GM23248 (cell line): ENCODE measurements at places on chromosomes 16 and 17. TPM values are rescaled to one million over a fixed set of nuclear protein-coding genes. Genes with fewer than 3 reads are reported as not detected.
A peak's percentile ranks its signal among the peaks of the same experiment; 100 is the strongest.

The KRT222 gene
- total RNA-seq, result not detected in 2 replicates

The LRRC37A gene
- total RNA-seq, result 2.3 and 3.4 TPM in 2 replicates

The SLC12A4 gene
- total RNA-seq, result 93.2 and 101 TPM in 2 replicates

The CLEC19A gene
- not detected in 2 replicates for total RNA-seq

The BICDL2 gene
- 0.11 TPM in 1 of 2 replicates, not detected in the other for total RNA-seq

The ASPA gene
- 0.63 TPM in 1 of 2 replicates, not detected in the other for total RNA-seq

The TPPP3 gene
- total RNA-seq, result not detected in 2 replicates

The KRTAP4-6 gene
- not detected in 2 replicates for total RNA-seq

The KCNH4 gene
- not detected in 2 replicates for total RNA-seq

The DBF4B gene
- total RNA-seq, result 3.8 and 6.5 TPM in 2 replicates

The HOXB3 gene
- 1.9 and 4.8 TPM in 2 replicates for total RNA-seq

The ZPBP2 gene
- not detected in 2 replicates for total RNA-seq

The CFDP1 gene
- total RNA-seq, result 30.4 and 36.9 TPM in 2 replicates

- peak; percentile 51 for DNase-seq
Observed at GRCh38 chr17:48626245-48627117, at the start of gene HOXB9. HOXB9 (minus strand) TSS chr17:48626358; CDS start chr17:48626269, 89 bp downstream.

- DNase-seq, result no peak
Observed at GRCh38 chr17:15303851-15304250, 37.5 kb downstream of the TEKT3 start.

DNA sequence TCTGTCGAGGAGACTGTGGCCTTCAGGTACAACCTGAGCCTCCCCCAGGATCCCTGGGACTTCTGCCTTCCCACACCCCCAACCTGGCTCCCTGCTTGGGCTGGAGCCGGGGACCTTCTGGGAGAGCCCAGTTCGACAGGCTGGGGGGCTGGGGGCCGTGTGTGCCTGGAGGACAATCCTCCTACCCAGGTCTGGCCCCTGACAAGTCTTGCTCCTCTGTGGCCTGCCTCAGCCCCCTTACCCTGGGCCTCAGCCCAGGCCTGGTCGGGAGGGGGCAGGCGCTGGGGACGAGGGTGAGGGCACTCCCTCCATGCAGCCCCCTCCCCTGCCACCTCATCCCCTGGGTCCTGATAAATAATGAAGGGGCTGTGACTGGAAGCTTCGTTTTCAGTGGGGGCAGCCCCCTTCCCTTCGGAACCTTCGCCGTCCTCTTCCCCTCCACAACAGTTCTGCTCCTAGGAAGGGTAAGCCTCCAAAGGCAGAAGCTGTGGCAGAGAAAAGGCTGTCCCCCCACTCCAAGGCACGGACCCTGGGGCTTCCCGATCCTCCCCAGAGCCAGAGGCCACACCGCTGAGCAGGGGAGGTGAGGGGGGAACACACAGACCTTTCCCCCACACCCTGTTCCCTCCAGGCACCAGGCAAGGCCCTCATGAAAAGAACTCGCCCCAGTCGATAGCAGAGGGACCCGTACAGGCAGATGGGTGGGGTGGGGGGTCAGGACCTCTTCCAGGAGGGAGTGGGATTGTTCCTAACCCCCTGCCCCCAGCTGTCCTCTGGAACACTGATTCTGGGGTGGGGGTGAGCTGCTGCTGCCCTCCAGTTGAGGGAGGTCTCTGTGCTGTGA is 5.0 kb upstream of the BAHCC1 start:
- no peak for DNase-seq

DNA sequence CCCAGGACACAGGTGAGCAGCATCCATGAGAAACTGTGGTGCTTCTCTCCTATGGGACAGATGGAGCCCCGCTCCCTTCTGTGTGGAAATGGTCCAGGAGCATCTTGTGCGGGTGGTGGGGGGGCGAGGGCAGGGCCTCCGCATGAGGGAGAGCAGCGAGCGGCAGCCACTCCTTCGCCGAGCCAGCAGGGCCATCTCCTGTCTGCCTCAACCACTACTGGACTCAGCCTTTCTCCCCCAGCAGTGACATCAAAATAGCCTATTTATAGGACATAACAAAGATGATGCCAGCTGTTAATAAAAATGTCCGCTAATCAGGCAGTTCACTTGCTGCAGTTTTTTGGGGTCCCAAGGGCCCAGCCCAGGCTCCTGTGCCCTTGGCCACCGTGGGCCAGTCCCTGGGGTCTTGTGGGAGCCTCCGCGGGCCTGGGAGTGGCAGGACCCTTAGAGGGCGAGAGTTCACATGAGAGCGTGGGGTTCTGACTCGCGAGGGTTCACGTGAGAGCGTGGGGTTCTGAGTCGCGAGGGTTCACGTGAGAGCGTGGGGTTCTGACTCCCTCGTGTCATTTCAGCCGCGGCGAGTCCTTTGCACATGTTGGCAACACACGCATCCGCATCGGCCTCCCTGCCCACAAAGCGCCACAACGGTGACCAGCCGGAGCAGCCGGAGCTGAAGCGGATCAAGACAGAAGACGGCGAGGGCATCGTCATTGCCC is 47.4 kb downstream of the WDR45B start:
- DNase-seq, result no peak

GRCh38 chr16:51166091-51166490 is 15.0 kb upstream of the SALL1 start:
- no peak for DNase-seq

DNA sequence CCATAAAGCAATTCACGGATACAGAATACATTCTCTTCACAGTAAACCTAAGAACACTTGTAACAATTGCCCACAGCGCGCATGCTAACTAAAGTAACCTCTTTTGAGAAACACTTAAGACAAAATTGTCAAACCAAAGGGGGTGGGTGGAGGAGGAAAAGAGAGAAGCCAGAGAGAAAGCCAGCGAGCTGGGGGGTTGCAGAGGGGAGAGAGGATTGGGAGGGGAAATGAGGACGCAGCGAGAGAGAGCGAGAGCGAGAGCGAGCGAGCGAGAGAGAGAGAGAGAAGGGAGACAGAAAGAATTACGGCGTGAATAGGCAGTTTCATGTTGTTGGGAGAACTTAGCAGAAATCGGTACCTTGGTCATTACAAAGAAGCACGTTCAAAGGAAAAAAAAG is 1.6 kb upstream of the HOXB7 start:
- DNase-seq, result peak; percentile 36

DNA sequence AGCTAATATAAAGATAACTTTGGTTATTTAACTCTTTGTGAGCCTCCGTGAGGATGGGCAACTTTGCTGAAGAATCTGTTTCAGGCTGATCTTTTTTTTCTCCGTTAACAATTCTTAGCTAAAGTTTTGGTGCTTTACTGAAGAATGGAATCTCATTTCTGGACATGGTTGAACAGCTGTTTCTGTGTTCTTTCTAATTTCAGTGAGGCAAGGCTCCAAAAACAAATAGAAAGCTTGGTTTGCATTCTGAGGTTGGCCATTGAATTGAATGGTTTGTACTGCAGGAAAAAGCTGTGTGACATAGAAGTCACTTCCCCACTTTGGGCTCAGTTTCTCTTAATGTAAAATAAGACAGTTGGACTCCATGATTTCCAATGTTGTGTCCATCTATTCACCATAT is 22.3 kb upstream of the HLF start:
- no peak for DNase-seq

DNA sequence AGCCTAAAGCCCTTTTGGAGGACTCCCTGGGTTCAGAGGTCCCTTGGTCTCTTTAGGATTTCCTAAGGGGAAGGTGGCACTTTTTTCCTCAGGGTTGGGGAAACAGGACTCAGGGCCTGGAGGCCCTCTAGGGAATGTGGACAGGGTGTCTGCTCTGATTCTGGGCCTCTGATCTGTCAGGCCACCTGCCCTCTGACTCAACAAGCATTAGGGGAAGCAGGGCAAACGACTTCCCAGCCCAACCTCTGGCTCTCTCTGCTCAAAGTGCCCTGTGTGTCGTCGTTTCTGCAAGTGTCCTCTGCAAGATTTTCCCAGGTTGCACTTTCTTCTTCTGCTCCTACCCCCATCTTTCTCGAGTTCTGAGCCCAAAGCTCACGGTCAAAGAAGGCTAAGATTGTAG is 6.6 kb upstream of the IGFBP4 start:
- no peak for DNase-seq

- DNase-seq, result peak; percentile 69
Observed at GRCh38 chr17:68954146-68954896, 871 bp downstream of the ABCA8 start.

DNA sequence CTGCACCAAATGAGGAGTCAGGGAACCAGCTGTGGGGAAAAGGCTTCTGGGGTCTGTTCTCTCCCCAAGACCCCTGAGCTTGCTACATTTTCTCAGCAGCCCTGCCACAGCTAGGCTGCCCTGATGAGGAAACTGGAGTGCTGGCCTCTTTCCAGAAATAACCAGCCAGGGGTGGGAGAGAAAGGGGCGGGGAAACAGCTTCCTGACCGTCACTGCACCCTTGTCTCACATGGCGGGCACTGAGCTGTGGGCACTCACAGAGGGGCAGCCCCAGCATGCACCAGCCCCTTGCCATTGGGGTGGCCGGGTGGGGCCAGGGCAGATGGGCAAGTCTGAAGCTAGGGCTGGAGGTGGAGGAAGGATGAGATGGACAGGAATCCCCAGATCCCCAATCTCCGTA is 2.9 kb downstream of the SRL start:
- no peak for DNase-seq

GRCh38 chr16:56245197-56245596 is 53.9 kb downstream of the GNAO1 start:
- DNase-seq, result peak; percentile 46

- peak; percentile 47 for DNase-seq
Observed at GRCh38 chr16:65024767-65025178, 97.1 kb downstream of the CDH11 start.

DNA sequence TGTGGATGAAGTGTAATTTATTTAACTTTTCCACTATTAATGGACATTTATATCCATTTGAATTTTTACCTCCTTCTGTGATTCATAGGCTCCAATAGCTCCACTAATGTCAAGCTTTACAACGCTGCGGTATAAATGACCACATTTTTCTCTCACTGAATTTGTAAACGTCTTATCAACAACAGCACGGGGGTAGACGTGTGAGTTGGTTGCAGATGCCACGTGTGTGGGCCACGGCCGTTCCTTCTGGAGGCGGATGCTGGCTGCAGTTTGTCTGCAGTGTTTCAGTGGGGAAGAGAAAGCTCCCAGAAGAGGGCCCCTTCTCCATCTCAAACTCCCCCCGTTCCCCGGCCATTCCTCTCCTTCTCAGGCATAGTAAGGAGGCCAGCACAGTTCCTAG is 68.2 kb upstream of the XYLT1 start:
- DNase-seq, result no peak

DNA sequence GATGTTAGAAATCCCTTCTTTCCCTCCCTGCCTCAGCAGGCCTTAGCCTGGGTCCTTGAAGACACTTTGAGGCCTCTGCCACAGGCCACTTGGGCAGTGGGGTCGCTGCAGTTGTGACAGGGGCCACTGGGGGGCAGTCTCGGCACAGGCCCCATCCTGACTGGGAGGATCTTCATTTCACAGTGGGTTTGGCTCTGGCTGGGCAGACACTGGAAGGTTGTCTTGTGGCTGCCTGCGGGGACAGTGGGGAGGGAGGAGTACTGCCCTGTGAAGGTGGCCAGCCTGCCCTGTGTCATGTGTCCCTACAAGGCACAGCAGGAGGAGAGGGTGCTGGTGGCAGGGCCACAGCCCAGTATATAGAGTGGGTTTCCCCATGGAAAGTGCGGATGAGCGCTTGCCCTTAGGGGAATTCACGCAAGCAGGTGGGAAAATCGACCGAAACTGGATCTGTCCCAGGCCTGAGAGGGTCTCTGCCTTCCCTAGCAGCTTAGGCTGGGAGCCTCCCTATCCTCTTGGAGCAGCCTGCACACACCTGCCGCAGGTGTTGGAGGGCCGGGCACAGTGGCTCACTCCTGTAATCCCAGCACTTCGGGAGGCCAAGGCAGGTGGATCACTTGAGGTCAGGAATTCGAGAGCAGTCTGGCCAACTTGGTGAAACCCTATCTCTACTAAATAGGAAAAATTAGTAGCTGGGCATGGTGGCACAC is 28.8 kb downstream of the GINS2 start:
- peak; percentile 62 for DNase-seq

DNA sequence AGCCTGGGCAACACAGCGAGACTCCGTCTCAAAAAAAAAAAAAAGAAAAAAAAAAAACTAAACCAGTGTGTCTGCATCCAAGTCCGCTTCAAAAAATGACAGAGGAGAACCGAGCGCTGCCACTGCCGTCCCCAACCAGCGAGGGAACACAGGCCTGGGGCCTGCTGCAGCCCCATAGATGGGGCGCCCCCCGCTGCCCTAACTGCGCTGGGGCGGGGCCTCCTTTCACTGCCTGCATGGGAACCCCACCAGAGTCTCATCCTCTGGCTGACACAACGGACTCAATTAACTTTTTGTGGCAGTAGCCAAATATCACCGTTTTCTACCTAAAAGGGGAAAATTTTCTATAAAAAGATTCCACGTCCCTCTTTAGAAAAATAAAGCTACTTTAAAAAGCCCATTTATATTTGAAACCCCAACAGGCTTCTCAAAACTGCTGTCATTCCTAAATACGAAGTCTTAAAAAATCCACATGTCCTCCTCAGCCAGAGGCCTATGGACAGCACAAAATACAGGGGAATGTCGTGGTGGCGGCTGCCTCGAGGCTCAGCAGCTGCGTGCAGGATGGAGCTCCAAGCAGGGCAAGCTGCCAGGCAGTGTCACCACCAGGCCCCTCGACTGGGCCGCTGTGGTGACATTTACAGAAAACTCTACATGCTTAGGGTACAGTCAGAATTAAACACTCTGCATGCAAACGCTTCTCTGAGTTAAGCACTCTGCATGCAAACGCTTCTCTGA is 30.3 kb downstream of the KLHDC4 start:
- DNase-seq, result no peak

GRCh38 chr16:84545114-84545737 is 40.8 kb upstream of the MEAK7 start:
- no peak for DNase-seq

- DNase-seq, result peak; percentile 81
Observed at GRCh38 chr16:21156767-21157467, 1.6 kb upstream of the LDAF1 start.

DNA sequence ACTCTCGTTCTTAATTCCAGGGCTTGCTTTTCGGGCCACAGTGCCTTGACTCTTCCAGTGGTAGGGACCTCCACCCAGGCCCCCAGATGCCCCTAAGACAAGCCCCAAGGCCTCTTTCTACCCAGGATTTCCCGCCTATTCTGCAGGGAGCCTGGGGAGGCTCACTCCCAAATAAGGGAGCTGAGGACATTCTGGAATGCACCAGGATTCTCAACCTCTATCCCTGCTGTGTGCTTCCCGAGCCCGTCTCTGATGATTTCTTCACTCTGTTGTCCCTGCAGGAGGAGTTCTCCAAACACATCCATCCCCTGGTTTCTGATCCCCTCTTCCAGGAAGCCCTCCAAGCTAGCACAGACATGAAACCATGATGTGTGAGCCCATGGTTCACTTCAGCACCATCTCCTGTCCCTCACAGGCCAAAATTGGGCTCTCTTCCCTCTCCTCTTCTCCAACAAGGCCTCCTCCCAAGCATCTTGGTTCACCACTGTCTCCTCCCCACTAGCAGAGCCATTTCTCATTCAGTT is 255.9 kb downstream of the KATNIP start:
- DNase-seq, result no peak

GRCh38 chr17:13490906-13491482 is 110.7 kb downstream of the HS3ST3A1 start:
- DNase-seq, result peak; percentile 12

- peak; percentile 11 for DNase-seq
Observed at GRCh38 chr16:46923513-46924295, 39.5 kb downstream of the GPT2 start.

- DNase-seq, result peak; percentile 43
Observed at GRCh38 chr17:17036524-17036998, 5.7 kb upstream of the MPRIP start.
